OCI-LY7 (cell line): ENCODE measurements at places on chromosomes 7 and 10.

GRCh38 chr7:24073651-24074420 is 210.2 kb upstream of the NPY start:
- DNase-seq, result no peak

DNA sequence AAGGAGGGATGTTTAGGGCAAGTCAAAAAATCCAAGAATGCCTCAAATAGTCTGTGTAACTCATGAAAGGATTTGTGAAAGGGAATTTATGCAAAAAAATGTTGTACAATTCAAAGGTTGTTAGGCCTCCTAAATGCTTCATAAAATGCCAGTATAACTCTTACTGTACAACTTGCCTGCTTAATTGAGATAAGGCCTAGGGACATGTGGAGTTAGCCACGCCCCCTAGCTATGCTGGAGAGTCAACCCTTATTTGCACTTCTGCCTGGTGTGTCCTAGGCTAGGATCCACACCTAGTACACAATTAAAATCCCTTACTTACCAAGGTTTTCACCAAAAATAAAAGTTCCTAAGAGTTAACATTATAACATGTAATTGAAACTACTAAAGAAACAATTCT is 77.2 kb downstream of the ZNF680 start:
- DNase-seq, result no peak

- DNase-seq, result no peak
Observed at GRCh38 chr10:132619927-132620326, 82.3 kb downstream of the INPP5A start.

GRCh38 chr10:29881336-29881771 is 178.0 kb downstream of the JCAD start:
- DNase-seq, result no peak

GRCh38 chr7:28168393-28169158 is 12.0 kb downstream of the JAZF1 start:
- DNase-seq, result peak; percentile 73

- DNase-seq, result peak; percentile 33
Observed at GRCh38 chr7:3578399-3578798, 277.3 kb downstream of the SDK1 start.
